ENCODE measurements at places on chromosomes 4 and X. TPM values are rescaled to one million over a fixed set of nuclear protein-coding genes. Genes with fewer than 3 reads are reported as not detected.

Gene C4orf51
- polyA plus RNA-seq, result not detected

Gene AMBN
- polyA plus RNA-seq, result 0.05 TPM

Gene CTAG1A
- polyA plus RNA-seq, result not detected

Gene MAP3K15
- polyA plus RNA-seq, result 7.1 TPM

Gene ENPEP
- polyA plus RNA-seq, result 0.27 TPM

DNA sequence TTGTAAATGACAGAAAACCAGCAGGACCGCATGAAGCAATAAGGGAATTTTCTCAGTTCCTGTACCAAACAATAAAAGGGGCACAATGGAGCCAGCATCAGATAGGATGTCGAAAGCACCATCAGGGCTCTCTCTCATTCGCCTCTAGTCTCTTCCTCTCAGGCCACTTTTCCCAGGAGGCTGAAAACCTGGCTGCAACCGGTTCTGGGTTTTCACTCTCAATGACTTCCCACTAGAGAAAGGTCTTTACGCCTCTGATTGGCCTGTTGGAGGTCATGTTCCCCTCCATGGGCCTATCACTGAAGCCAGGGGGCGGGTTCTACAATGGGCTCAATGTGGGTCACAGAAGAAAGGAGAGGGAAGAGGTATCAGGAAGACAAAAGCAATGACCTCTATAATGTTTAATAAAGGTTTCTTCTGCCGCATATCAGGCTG, 29.3 kb downstream of the ZNF827 start:
- no peaks in the 10 kb centered on the region for H3K36me3 ChIP-seq
- H3K27ac ChIP-seq, result peak overlapping the region; percentile 60
- no peak for DNase-seq
- H3K4me1 ChIP-seq, result peaks cover 3% of the 10 kb centered on the region

- no peaks in the 10 kb centered on the region for H3K4me1 ChIP-seq
- H3K36me3 ChIP-seq, result no peaks in the 10 kb centered on the region
- H3K4me3 ChIP-seq, result no peak overlapping the region
These were observed 181.3 kb downstream of the OR13H1 start for GRCh38 chrX:131725001-131725654.

DNA sequence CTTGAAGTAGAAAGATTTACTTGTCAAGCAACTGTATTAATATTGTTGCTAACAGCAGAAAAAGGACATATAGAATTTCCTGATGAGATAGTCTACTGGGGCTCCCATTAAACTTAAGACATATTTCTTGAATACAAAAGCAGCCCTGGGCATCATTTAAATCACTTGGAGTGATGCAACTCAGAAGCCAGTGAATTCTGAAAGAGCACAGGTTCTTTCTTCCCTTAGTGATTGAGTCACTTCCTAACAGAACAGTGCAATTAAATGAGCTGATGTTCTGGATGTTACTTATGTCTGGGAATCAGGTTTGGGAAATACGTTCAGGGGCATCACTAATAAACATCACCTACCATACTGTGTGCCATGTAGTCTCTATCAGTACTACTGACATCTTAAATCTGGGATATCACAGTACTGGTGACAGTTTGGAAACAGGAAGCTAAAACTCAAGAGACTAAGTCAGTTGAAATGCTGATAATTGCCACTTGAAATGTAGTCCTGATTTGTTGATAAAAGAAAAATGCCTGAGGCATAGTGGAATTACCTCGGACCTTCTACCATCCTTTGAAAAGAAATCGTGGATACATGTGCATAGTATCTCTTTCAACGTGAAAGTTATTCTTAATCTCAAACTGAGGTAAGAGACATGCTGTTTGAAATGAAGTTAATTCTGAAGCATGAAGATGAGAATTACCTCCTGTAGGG, 249.2 kb upstream of the GPRIN3 start:
- DNase-seq, result no peak

DNA sequence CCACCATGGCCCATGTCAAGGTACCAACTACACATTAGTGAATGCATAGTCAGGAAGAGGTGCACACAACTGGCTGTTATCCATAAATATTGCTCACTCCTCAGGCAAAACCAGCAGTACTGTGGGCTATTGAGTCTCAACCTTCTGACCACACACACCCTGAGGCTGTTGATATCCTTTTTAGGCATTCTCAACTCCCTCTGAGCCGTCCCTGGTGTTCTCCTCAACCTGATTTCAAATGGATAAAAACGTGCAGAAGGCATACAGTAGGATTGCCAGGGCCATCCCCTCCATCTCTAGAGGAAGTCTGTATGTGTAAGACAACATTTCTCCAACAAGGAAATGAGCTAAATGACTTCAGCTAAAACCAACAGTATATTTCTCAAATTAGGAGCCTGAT, 98.7 kb upstream of the KLHL13 start:
- no peaks in the 10 kb centered on the region for H3K36me3 ChIP-seq
- DNase-seq, result no peak

GRCh38 chr4:186009976-186010375, 59.0 kb upstream of the TLR3 start:
- H3K4me1 ChIP-seq, result no peaks in the 10 kb centered on the region
- H3K4me3 ChIP-seq, result no peak overlapping the region
- H3K27me3 ChIP-seq, result no peaks in the 10 kb centered on the region

- no peak overlapping the region for H3K4me3 ChIP-seq
- H3K4me1 ChIP-seq, result no peaks in the 10 kb centered on the region
- H3K27ac ChIP-seq, result no peak overlapping the region
- no peaks in the 10 kb centered on the region for H3K36me3 ChIP-seq
- no peak for DNase-seq
These were observed 24.0 kb downstream of the ARSJ start for GRCh38 chr4:113955411-113955810.

GRCh38 chr4:60897415-60897814, 302.7 kb upstream of the ADGRL3 start:
- no peaks in the 10 kb centered on the region for H3K27me3 ChIP-seq
- no peak for DNase-seq
- no peaks in the 10 kb centered on the region for H3K4me1 ChIP-seq
- H3K27ac ChIP-seq, result no peak overlapping the region
- no peaks in the 10 kb centered on the region for H3K36me3 ChIP-seq

DNA sequence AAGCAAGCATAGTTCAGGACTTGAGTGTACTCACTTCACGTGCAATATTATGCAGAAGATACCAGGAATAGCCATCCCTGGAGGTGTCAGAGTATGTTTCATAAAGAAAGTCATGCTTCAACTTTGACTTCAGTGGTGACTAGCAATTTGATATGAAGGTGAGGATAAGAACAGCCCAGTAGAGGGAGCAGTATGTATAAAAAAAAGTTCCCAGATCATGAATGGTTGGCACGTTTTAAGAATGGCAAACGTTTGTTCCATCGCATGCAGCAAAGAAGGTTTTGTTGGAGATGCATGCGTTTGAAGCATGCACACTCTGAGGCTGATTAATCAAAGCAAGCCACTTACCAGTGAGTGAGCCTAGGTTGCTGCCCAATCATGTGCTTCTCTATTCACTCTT, 33.5 kb upstream of the SLITRK4 start:
- H3K4me1 ChIP-seq, result no peaks in the 10 kb centered on the region
- no peaks in the 10 kb centered on the region for H3K36me3 ChIP-seq
- no peaks in the 10 kb centered on the region for H3K27me3 ChIP-seq
- no peak overlapping the region for H3K4me3 ChIP-seq
- DNase-seq, result no peak

- H3K36me3 ChIP-seq, result no peaks in the 10 kb centered on the region
- no peak overlapping the region for H3K4me3 ChIP-seq
- DNase-seq, result no peak
- no peaks in the 10 kb centered on the region for H3K27me3 ChIP-seq
- H3K27ac ChIP-seq, result no peak overlapping the region
- no peaks in the 10 kb centered on the region for H3K4me1 ChIP-seq
These were observed 218.7 kb downstream of the MAPK10 start for GRCh38 chr4:86141161-86141560.

DNA sequence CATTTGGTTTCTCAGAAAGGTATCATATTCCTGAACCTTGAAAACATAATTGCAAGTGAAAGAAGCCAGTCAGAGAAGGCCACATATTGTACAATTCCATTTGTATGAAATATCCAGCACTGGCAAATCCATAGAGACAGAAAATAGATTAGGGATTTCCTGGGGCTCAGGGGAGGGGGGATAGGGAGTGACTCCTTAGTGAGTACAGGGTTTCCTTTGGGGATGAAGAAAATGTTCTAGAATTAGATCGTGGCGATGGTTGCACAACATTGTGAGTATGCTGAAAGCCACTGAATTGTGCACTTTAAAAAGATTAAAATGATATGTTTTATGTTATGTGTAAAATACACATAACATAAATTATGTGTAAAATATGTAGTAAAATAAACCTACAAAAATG, 10.3 kb downstream of the XPNPEP2 start:
- no peak for DNase-seq
- no peaks in the 10 kb centered on the region for H3K27me3 ChIP-seq
- no peaks in the 10 kb centered on the region for H3K4me1 ChIP-seq
- no peak overlapping the region for H3K4me3 ChIP-seq
- H3K27ac ChIP-seq, result no peak overlapping the region
- no peaks in the 10 kb centered on the region for H3K36me3 ChIP-seq

DNA sequence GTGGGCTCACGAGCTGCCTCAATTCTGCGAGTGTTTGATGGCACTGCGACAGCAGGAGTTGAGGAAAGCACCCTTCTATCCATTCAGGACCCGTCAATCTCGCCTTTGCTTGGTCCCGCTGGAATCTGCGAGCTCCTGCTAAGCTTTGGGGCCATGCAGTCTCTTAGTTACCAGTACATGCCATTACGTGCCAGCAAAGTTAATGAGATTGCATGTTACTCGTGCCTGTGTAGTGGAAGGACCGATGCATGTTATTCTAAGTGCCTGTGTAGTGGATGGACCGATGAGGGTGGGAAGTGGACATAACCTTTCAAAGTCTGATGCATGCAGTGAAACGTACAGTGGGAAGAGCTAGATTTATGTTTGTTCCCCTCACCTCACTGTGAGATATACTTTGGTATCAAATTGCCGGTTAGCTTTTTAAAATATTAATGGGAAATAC, 569 bp downstream of the RPS3A start:
- no peak for DNase-seq
- H3K4me3 ChIP-seq, result peak overlapping the region; percentile 86
- peaks cover 38% of the 10 kb centered on the region for H3K36me3 ChIP-seq
- peak overlapping the region; percentile 80 for H3K27ac ChIP-seq
- peaks cover 11% of the 10 kb centered on the region for H3K4me1 ChIP-seq

DNA sequence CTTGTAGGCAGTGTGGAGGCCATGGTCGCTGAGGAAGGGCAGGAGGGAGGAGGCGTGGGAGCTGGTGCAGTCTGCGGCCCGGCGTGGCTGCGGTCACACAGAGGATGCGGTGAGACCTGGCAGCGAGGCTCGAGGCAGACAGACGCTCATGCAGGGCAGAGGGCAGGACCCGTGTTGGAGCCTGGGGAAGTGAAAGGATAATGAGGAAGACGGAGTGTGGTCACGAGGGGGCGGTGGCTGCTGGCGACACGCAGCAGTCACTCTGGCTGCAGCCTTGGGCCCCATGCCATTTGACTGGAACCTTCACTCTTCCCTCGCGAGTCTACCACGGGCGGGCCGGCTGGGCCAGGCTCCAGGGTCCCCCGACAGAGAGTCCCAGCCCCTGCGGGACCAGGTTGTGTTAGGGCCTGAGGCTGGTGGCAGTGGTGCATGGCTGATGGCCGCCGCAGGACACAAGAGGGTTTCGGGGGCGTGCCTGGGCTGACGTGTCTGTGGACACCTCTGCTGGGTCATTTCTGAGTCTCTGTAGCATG, 68.8 kb upstream of the HGFAC start:
- H3K36me3 ChIP-seq, result no peaks in the 10 kb centered on the region
- no peaks in the 10 kb centered on the region for H3K27me3 ChIP-seq
- H3K4me3 ChIP-seq, result no peak overlapping the region

- H3K36me3 ChIP-seq, result no peaks in the 10 kb centered on the region
- no peaks in the 10 kb centered on the region for H3K4me1 ChIP-seq
- H3K4me3 ChIP-seq, result no peak overlapping the region
- no peak overlapping the region for H3K27ac ChIP-seq
These were observed 3.1 kb upstream of the C4orf17 start for GRCh38 chr4:99507762-99508161.

DNA sequence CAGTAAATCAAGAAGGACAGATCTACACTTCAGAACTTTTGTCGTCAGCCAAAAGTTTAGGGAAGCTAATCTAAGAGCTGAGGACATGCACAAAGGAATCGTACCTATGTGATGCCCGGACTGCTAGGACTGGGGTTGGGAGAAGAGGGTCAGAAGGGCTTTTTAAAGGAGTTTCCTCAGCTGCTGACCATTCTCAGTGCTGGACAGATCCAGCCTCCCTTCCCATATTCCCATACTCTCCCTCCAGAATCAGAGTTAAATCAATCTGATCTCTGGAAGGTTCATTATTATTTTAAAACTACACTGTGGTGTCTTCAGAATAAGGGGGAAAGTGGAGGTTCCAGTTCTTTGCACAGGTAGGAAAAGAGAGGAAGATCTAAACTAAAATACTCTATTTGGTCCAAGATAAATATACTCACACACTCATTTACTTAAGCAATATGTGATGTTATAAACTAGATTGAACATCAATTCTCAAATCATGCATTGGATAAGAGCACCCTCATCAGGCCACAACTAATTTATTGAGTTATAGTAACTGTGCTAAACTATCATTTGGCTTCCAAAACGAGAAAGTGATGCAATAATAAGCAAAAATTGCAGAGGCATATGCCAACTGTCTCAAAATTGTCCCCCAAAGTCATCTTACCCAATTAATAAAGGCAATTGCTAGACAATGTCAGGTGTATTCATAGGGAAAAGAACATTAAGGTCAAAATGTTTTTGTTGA, 124.7 kb downstream of the HNRNPD start:
- H3K4me1 ChIP-seq, result no peaks in the 10 kb centered on the region
- no peak for DNase-seq
- no peaks in the 10 kb centered on the region for H3K27me3 ChIP-seq
- no peak overlapping the region for H3K27ac ChIP-seq
- H3K4me3 ChIP-seq, result no peak overlapping the region

DNA sequence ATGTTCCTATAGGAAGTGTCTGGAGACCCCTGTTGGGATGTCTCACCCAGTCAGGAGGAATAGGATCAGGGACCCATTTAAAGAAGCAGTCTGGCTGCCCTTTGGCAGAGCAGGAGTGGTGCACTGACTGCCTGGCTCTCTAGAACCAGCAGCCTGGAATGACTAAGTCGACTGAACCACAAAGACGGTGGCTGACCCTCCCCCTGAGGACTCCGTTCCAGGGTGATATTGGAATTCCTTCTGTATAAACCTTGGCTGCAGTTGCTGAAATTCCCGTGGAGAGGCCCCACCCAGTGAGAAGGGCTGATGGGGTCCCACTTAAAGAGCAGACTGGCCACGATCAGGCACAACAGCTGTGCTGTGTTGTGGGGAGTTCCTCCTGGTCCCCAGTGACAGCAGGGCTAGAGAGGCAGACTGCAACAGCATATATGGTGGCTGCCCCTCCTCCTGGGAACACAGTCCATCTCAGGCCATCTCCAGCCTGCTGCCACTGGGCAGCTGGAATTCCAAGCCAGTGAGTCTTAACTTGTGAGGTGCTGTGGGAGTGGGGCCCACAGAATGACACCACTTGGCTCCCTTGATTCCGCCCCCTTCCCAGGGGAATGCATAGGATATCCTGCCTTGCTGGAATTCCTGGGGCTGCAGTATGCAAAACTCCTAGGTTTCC, 41.8 kb upstream of the RLIM start:
- DNase-seq, result no peak
- H3K27me3 ChIP-seq, result peaks cover 27% of the 10 kb centered on the region
- no peaks in the 10 kb centered on the region for H3K4me1 ChIP-seq
- no peaks in the 10 kb centered on the region for H3K36me3 ChIP-seq
- H3K27ac ChIP-seq, result no peak overlapping the region

All from pancreas (tissue), 10 donors.